Activated T-helper 1 cell treated with anti-CD3 and anti-CD28 coated beads, Interleukin-2, amount 50 U/mL, for 16 hours (primary cell): ENCODE measurements at places on chromosomes 5 and 9.

GRCh38 chr5:69519285-69519684, 26.7 kb downstream of the OCLN start:
- no peak for DNase-seq

DNA sequence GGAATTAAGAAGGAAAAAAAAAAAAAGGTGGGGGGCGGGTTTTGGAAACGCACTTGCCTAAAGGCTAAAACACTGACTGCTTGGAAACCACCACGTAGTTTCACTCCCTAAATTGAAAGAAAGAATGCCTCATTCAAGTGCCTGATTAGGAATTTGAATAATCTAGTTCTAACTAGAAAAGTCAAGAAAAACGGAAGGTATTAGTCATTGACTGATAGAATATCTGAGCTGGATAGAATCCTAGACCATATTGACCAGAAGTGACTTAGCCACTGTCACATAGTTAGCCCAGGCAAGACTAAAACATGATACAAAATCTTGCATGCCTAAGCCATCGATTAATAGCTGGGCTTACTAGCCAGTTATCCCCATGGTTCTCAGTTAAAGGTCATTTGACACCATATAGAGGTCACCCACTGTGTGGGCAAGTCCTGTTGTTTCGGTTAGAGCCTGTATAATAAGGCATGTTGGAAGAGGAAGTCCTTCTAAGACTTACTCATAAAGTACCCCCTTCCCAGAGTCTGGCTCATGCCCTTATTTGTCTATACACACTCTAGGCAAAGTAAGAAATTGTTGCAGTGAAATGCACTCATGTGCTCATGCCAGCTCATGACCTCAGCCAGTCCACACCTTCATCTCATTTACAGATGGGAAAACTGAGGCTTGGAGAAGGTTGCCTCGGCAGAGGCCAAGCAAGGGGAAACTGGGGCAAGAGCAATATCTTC, 40.2 kb downstream of the SH3RF2 start:
- no peak for DNase-seq

DNA sequence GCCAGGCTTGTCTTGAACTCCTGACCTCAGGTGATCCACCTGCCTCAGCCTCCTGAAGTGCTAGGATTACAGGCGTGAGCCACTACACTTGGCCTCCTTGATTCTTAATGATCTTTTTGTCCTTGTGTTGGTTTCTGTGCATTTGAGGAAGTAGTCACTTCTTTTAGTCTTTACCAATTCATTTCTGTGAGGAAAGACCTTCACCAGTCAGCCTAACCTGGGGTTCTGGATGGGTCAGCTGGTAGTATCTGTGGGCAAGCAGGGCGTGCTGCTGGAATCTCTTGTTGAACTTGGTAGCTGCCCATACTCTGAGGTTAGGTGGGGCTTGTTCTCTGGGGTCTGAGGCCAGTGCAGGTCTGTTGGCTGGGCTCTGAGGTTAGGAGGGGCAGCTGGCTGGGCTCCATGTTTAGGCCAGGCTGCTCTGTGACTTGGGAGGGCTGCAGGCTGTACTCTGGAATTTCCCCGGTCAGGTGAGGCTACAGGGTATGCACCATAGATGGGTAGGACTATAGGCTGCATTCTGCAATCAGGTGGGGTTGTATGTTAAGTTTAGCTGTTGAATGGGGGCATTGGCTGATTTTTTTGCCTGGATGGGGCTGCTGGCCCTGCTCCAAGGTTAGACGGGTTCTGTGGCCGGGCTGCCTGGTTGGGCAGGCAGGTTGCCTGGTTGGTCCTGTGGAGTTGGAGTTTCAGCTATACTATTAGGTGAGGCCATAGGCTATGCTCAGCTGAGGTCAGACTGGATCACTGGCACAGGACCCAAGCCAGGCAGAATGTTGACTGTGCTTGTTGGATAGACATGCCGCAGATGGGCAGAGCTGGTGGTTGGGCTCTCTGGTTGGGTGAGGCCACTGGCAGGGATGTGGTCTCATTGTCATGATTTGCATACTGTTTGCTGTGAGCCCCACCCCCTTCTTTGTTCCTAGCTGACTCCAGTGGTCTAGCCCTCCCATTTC, 19.2 kb downstream of the UBAP1 start:
- DNase-seq: no peak

- DNase-seq: no peak
These were observed 10.5 kb downstream of the SLC38A9 start for GRCh38 chr5:55701462-55702103.
